NCI-H2107 (cell line): ENCODE measurements at places on chromosomes 13 and 19.
A peak's percentile ranks its signal among the peaks of the same experiment; 100 is the strongest.

DNA sequence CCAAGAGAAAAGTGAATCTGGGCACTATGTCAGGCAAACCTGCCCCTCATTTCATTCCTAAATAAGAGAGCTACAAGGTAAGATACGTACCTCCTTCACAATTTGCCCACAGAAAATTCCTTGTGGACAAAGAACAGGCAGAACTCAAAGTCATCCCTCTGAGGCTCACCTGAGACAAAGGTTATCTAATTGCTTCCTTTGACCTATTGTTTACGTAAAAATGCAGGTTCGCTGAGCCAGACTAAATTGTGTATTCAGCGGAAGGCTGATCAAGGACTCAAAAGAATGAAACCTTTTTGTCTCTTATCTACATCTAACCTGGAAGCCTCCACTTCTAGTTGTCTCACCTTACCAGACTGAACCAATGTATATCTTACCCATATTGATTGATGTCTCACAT, 213.3 kb downstream of the POSTN start:
- DNase-seq: no peak

- DNase-seq: no peak
Observed at GRCh38 chr19:1132552-1133383, 29.0 kb downstream of the GPX4 start.

DNA sequence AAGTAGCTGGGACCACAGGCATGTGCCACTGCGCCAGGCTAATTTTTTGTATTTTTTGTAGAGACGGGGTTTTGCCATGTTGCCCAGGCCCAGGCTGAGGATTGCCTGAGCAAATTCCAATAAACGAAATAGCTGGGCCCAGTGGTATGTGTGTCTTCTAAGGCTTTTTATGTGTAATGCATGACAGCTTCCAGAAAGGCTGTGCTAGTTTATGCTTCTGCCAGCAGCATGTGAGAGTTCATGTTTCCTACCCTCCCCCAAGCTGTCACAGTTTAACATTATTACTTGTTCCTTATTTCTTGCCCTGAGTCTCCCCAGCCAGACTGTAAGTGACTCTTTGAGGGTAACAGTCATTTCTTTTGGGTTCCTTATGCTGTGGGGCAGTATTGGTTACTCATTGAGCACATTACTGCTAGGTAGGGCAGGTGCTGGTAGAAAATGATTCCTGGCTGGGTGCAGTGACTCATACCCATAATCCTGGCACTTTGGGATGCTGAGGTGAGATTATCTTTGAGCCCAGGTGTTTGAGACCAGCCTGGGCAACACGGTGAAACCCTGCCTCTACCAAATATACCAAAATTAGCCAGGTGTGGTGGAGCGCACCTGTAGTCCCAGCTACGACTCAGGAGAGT, 13.6 kb downstream of the GPATCH1 start:
- DNase-seq: no peak

- no peak for DNase-seq
Observed at GRCh38 chr19:911197-912033, 1.6 kb downstream of the R3HDM4 start.

GRCh38 chr13:43629691-43630480, 156.9 kb downstream of the ENOX1 start:
- no peak for DNase-seq

- no peak for DNase-seq
Observed at GRCh38 chr13:27091451-27091850, 80.2 kb downstream of the USP12 start.

DNA sequence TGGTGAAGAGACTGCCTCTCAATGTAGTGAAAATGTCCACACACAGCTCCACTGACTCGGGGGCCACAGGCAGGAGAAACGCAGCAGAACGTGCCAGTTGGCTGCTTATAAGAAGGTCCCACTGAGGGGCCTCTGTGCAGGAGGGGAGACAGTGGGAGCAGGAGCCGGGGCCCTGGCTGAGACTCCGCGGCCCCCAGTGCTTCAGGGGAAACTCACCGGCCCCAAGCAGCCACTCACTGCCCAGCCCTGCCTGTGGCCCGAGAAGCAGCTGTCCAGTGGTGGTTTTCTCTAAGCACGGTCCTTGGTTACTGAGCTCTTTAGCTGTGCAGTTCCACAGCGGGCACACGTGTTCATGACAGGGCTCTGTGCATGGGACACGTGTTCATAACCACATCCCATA, 91.9 kb upstream of the MCF2L start:
- DNase-seq: no peak

- no peak for DNase-seq
Observed at GRCh38 chr19:35054626-35055025, 13.1 kb downstream of the HPN start.

GRCh38 chr13:74043237-74043636, 91.0 kb downstream of the KLF12 start:
- DNase-seq: no peak

DNA sequence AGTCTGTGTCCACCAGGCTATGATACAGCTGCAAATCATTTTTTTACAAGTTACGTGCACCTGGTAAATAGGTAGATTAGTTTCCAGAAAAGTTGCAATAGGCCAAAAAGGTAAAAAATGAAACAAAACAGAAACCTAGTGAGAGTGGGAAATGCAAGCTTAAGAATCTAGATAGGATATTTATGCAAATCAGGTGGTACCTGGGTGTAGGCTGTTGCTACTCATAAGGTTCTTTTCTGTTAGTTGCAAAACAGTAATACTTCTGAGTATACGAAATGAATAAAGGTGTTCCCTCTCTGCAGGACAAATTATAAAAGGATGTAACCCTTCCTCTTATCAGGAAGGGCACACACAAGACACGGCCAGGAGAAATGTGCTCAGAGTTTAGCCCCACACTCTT, 97.9 kb downstream of the UGGT2 start:
- no peak for DNase-seq

GRCh38 chr13:66077132-66077689, 1152.9 kb downstream of the PCDH9 start:
- DNase-seq: no peak

- no peak for DNase-seq
Observed at GRCh38 chr13:43389573-43389972, 366.2 kb downstream of the DNAJC15 start.

DNA sequence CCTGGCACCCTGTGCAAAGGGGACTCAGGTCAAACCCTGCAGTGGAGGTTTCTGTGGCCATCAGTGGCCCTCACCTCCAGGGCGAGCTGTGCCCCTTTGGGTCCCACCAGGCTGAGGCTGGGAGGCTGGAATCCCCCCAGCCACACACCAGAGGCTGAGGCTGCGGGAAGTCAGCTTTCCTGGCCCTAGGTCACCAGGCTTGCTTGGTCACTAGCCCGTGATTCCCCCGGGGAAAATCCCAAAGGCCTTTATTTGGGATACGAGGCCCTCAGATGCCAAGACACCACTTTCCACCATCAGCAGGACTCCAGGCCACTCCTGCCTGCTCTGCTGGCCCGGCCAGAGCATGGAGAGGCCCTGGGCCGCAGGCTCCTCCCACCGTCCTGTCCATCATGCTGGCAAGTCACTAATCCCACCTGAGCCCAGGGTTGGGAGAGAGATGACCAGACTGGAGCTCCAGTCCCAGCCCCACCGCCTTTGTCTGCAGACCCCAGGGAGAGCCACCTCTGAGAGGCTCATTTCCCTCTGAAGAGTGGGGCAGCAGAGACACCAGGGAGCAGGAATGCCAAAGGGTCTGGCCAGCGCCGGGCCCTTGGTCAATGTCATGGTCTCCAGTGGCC, 4.7 kb downstream of the NKPD1 start:
- DNase-seq: no peak

- DNase-seq: peak; percentile 11
Observed at GRCh38 chr13:30752201-30752797, 17.0 kb downstream of the ALOX5AP start.

GRCh38 chr13:21234526-21234925, 58.1 kb downstream of the MRPL57 start:
- no peak for DNase-seq

DNA sequence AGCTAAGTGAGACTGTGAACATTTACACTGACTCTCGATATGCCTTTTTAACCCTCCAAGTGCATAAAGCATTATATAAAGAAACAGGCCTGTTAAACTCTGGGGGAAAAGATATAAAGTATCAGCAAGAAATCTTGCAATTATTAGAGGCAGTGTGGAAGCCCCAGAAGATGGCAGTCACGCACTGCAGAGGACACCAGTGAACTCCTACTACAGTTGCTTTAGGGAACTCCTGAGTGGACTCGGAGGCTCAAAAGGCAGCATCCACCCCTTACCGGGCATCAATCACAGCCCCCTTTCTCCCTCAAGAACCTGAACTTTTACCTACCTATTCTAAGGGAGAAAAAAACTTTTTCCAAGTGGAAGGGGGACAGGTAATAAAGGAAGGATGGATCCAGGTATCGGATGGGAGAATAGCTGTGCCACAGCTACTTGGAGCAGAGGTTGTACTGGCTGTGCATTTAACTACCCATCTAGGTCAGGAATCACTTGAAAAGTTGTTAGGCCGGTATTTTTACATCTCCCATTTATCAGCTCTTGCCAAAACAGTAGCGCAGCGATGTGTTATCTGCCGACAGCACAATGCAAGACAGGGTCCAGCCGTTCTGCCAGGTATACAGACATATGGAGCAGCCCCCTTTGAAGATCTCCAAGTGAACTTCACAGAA, 80.1 kb downstream of the ZNF486 start:
- DNase-seq: no peak

DNA sequence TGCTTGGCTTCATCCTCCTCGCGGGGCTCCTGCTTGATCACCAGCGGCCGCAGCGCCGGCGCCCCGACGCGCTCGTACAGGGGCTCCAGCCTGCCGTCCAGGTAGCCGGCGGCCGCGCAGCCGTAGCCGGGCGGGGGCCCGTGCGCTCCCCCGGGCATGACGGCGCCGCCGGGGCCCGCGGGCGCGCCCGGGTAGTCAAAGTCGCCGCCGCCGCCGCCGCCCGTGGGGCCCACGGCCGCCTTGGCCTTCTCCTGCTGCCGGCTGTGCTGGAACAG, 497 bp downstream of the CEBPA start:
- no peak for DNase-seq

DNA sequence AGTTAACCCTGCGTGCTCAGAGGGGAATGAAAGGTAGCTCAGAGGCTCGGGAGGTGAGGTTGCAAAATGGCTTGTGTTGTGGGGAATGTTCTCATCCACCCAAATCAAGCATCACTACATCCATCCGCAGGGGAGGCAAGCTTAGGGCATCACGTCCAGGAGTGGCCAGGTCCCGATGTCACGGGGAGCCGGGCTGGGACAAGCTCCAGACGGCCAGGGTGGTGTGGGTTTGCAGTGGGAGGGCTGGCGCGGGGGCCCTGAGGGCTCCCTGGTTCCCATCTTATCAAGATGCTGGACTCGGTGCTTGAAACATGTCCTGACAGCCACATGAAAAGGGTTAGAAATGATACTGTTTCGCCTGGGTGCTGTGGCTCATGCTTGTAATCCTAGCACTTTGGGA, 25.8 kb downstream of the EPN1 start:
- no peak for DNase-seq

- no peak for DNase-seq
Observed at GRCh38 chr13:83297586-83298290, 584.5 kb downstream of the SLITRK1 start.

DNA sequence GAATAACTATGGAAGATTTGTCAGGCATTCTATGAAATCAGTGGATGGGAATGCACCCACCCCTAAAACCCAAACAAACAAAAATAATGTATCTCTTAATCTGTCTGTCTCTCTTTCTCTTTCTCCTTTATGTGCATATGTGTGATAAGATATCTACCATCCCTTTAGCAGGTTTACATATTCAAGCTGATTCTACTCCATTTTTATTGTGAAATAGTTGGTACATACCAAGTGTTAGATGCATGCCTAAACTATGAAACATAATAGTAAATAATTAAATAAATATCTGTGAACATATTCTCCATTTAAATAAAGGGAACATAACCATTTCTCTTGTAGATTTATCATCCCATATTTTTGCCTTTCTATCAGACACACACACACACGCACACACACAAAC, 121.8 kb upstream of the PCDH9 start:
- DNase-seq: no peak

- no peak for DNase-seq
Observed at GRCh38 chr13:66089711-66090110, 1140.4 kb downstream of the PCDH9 start.

- DNase-seq: no peak
Observed at GRCh38 chr13:32232263-32232662, 82.9 kb downstream of the ZAR1L start.

GRCh38 chr19:16185768-16186123, 536 bp downstream of the FAM32A start:
- no peak for DNase-seq

GRCh38 chr13:91085127-91085526, 262.4 kb upstream of the MIR17HG start:
- no peak for DNase-seq

- no peak for DNase-seq
Observed at GRCh38 chr13:102815788-102816187, 16.9 kb downstream of the BIVM start.

- no peak for DNase-seq
Observed at GRCh38 chr13:93226065-93226622, 463 bp upstream of the GPC6 start.

DNA sequence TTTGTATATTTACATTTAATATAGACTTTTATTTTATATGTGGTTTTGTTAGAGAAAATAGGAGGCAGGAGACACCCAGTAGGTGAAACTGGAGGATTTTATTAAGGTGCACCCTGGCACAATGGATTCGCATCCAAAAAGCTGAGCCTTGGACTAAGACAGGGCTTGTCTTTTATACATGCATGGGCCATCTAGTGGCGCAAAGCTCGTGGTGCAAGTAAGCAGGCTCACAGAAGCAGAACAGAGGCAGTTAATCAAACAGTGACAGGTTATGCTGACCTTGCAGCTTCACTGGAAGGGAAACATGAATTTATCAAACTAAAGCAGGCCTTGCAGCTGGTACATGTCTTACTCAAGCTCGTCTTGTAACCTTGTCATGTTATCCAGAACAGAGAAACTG, 58.8 kb upstream of the ZNF681 start:
- DNase-seq: no peak

DNA sequence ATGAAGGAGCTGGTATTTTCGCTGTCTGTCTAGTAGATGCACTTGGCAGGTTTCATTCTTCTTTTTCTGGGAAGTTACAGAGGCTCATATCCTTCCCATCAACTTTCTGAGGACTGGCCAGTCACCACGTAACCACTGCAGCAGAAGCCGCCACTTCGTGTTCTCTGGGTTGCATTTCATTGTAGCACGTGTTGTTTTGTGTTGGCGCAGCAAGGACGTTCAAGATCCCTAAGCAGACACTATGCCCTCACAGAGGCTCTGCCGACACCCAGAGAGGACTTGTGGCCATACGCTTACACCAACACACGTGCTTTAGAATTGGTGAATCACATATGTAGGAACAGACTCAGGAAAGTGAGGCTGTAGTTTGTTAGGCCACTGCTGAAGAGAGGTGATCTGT, 42.2 kb upstream of the TEX29 start:
- DNase-seq: no peak

- no peak for DNase-seq
Observed at GRCh38 chr19:482186-483041, 13.9 kb upstream of the MADCAM1 start.
